ENCODE measurements at places on chromosomes 16 and 17.

DNA sequence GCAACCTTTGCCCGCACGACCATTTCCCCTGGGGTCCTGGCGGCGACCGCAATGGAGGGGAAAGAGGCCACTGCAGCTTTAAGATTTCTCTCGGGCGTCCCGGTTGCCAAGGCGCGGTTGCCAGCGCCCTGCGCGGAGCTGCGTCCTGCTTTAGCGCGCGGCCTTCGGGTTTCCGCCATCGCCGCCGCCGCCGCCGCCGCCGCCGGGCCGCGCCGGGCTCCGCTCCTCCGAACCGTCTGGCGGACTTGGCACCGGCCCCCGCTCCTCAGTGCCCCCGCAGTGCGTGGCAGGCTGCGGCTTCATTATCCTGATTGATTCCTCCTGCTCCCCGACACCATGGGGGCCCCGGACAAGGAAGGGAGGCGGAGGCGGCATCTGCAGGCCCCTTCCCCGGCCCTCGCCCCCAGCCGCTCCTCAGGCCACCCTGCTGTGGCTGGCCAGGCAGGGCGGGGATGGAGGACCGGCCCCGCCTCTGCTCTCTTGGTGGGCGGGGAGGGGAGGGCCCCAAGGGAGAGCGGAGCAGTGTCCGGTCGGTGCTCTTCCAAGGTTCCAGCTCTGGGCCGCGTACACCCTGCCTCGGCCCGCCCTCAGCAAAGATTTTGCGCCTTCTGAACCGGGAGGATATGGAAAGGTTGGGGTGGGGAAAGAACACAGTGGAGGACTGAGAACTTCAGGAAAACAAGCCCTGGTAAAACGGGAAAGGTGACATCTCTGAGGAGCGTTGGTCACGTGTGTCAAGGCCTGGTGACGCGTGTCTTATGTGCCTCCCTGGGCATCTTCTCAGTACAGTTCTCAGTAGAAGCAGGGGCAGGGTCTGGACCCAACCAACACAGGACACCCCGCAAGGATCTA is 34.0 kb downstream of the NEUROD2 start:
- no peak for DNase-seq

- no peak for DNase-seq
Observed at GRCh38 chr17:81499601-81499970, 13.0 kb downstream of the ACTG1 start.

GRCh38 chr17:58066401-58066800 is 16.8 kb upstream of the DYNLL2 start:
- no peak for DNase-seq

DNA sequence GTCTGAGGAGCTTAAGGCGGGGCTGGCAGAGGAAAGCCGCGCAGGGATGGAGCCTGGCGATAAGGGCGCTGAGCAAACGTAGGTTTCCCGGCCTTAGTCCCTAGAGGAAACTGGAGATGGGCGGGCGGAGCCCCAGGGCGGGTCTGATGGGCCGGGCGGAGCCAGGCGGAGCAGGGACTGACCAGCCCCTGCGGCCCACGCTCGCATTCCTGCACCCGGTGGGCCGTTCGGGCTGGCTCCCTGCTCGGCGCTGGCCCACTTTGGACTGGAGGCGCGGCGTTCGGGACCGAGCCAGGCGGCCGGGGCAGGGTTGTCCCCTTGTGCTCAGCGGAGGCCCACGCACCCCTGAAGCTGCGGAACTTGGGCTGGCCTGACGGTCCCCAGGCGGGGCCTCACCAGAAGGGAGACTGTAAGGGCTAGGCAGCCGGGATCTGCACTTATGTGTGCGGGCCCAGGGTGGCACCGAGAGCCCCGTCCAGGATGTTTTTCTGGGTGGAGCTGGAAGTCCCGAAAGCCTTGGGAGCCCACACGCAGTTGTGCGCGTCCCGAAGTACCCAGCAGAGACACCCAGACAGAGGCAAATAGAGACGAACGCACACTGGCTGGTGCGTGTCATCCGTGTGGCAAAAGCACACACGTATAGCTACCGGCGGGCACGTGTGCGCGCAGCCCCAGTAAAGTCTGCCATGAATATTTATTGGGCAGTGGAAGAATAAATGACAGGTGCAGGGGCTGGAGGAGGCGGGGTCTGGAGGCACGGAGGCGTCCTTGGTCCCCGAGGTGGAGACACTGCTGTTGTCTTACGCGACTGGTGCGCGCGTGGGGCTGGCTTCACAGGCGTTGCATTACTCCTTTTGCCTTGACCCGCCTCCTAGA is 1.4 kb downstream of the PYDC1 start:
- DNase-seq = no peak

GRCh38 chr17:49460401-49460800 is 34.7 kb upstream of the NGFR start:
- no peak for DNase-seq

GRCh38 chr17:77145612-77146245 is 5.0 kb downstream of the SEC14L1 start:
- no peak for DNase-seq

- DNase-seq = no peak
Observed at GRCh38 chr17:10069301-10069700, 129.1 kb downstream of the GAS7 start.

DNA sequence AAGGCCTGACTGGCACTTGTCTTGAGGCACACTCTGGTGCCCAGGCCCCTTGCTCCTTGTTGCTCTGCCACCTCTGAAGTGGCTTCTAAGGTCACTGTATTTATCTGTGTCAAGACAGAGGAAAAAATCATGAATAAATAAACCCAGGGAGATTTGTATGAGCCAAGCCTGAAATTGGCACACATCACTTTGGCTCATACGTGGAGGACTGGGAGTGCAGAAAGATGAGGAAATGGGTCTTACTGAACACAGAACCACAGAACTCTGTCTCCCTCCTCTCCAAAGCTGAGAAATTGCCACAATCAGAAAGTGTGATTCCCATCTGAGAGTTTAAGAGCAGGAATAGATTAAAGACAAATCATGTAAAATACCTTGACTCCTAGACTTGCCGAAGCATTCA is 27.1 kb upstream of the C16orf78 start:
- no peak for DNase-seq

GRCh38 chr17:78226759-78227454 is 4.5 kb upstream of the TMEM235 start:
- DNase-seq = no peak

GRCh38 chr16:68948230-68948910 is 105.0 kb downstream of the TANGO6 start:
- DNase-seq = no peak

- DNase-seq = no peak
Observed at GRCh38 chr17:7562208-7562605, 488 bp downstream of the SENP3 start.

DNA sequence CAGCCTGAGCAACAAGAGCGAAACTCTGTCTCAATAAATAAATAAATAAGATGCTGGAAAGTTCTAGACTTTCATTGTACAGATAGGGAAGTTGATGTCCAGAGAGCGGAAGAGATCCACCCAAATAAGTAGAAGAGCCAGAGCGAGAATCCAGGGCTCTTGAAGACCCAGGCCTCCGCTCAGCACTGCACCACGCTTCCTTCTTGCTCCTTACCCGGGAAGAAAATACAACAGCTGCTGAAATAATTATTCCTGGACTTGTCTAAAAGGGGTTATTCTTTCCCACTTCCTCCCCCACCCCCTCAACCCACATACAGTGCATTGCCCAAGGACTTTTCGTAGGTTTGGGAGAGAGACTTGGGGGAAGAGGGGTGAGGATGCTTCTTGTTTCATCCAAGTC is 26.7 kb downstream of the CDK5RAP3 start:
- DNase-seq = no peak

DNA sequence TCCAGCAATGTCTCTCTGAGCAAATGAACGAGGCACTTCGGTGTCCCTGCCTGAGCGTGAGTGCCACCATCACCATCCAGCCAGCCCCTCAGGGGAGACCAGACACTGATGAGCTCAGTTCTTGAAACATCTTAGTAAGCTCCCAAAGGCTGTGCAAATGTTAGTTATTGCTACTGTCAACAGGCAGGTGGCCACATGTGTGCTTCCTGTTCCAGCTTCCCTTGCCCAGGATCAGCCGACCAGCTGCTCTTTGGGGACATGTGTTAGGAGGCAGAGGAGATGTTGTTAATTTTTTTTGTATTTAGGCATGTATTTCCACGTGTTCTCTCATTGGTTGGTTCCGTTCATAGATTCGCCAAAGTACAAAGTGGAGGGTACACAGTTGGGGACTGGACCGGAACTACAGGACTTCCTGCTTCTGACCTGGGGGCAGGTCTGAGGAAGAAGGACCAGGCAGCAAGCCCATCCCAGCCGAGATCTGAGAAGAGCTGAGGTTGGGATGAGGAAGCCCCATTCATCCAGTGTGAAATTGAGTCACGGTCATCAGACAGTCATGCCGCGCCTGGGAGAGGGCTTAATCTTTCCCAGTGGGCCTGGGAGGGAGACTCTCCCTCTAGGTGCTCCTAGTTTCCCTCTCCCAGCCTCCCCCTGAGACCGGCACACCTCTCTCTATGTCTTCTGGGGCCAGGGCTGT is 3.8 kb downstream of the TTYH2 start:
- DNase-seq = no peak

- DNase-seq = no peak
Observed at GRCh38 chr16:10090816-10091215, 91.4 kb downstream of the GRIN2A start.

DNA sequence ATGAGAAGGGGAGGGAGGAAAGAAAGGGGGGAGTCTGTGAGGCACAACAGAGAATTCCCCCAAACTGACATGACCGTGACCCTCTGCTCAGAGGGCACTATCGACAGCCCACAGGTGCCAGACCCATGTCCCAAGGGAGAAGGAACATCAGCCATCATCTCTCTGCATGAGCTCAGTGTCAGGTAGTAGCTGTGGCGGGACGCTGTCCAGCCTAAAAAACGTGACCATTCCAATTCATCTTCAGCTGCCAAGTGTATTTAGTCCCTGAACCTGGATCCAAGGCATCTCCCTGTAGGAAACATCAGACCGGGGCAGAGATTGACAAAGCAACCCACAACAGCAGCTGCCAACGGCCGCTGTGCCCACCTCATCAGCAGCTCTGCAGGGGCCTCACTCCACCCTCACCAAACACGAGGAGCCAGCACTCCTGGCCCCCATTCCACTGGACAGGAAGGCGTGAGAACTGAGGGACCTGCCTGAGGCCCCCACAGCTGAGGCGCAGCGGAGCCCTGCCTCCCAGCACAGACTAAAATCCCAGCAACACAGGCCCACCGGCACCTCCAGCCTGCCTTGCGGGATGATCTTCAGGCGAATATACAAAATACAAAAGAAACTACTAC is 8.6 kb downstream of the TAF1C start:
- DNase-seq = no peak

GRCh38 chr16:11075163-11075562 is 130.8 kb downstream of the CLEC16A start:
- no peak for DNase-seq

- no peak for DNase-seq
Observed at GRCh38 chr16:54268340-54268739, 18.2 kb downstream of the IRX3 start.

DNA sequence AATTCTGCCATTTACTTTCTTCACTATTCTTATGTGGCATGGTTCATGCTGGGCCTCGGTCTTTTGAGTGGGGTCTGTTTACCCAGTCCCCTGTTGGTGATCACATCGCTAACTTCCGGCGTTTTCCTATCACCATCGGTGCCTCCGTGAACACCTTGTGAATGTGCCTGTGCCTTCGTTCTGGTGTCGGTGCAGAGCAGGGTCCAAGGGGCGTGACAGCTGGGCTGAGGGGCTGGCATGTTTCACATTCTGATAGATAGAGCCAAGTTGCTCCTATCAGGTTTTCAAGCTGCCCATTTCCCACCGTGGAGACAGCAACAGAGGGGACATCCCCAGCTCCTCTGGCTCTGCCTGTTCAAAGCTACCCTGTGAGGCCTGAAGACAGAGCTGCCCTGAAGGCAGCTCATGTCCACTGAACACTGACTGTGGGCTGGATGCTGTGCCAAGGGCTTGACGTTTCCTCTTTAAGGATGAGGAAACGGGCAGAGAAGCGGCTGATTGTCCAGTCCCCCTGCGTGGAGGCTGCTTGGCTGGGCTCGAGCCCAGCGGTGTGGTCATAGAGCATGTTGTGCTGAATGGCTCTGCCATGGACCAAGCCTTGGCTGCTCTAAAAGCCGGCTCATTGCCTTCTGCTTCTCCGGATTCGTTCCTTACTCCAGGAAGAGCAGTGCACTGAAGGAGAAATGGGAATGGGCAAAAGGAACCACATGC is 17.0 kb downstream of the DHODH start:
- no peak for DNase-seq

- no peak for DNase-seq
Observed at GRCh38 chr16:81371106-81371505, 56.3 kb downstream of the GAN start.

DNA sequence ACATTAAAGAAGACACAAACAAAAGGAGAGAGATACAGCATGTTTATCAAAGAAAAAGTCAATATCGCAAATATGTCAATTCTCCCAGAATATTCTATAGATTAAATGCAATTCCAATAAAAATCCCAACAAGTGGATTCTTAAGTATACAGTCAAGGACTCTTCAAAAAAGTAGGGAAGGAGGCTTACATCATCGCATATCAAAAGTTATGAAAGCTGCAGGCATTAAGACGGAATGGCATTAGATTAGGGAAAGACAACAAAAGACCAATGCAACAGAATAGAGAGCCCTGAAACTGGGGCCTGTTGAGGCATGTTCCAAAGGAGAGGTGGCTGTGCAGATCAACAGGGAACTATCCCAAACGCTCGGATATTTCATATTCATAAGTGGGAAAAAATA is 76.0 kb downstream of the MARCHF10 start:
- no peak for DNase-seq

- no peak for DNase-seq
Observed at GRCh38 chr16:12869698-12870427, 31.5 kb upstream of the SHISA9 start.

- no peak for DNase-seq
Observed at GRCh38 chr17:80421381-80422090, 6.6 kb downstream of the ENDOV start.

GRCh38 chr17:39647256-39647655 is 10.3 kb downstream of the STARD3 start:
- DNase-seq = no peak

GRCh38 chr16:72840631-72841381 is 207.1 kb downstream of the ZFHX3 start:
- no peak for DNase-seq

DNA sequence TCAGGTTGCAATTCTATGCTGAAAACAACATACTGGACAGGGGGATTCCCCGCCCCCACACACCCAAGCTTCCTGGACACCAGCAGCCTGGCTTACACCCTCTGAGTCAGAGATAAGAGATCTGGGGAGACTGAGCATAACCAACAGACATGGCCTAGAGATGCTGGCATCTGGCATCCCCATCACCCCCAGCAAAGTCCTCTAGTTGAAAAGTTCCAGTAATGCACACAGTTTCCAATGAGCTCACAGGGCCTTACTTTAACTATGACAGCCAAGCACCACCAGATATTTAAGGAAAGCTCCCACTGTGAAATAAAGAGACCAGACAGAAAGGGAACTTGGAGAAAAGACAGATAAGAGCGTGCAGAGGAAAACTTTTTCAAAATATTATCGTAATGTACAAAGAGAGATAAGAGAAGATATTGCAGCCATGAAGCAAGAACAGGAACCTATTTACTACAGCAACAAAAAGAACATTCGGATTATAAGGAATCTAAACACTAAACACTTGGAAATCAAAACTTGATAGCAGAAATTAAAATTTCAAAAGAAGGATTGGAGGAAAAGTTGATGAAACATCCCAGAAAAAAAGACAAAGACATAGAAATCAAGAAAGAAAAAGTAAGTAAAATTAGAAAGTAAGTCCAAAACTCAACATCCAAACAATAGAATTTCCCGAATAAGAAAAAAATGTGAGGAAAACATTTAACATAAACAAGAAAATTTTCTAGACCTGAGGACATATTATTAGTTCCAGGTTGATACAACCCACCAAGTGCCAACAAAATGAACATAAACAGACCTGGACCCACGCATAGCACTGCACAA is 17.2 kb upstream of the ALOX15 start:
- DNase-seq = no peak

GRCh38 chr16:27337024-27337423 is 23.2 kb downstream of the IL4R start:
- no peak for DNase-seq

Data from stimulated activated CD8-positive, alpha-beta memory T cell treated with anti-CD3 and anti-CD28 coated beads, Interleukin-15, amount 100 ng/mL, for 1 hour (primary cell).